ENCODE measurements at places on chromosomes 11 and 22.

DNA sequence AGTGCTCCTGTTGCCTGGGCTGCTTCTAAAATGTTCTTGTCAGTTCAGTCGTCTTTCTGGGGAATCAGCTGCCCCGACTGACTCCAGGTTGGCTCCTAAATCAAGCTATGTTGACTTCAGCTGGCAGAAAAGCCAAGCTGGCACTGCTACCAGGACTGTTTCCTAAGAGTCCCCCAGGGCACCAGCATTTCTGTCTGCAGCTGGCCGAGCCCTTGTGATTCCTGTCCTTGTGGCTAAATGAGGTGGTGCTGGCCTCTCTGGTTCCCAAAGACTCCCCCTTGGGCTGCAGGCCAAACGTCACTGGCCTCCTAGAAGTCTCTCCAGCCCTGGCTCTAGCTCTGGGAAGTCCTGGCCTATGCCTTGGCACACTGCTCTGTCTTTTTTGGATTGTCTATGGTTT is 31.1 kb downstream of the GRAMD1B start:
- DNase-seq = no peak

- DNase-seq = no peak
These were observed 89.5 kb downstream of the GGTLC2 start for GRCh38 chr22:22733881-22734373.

DNA sequence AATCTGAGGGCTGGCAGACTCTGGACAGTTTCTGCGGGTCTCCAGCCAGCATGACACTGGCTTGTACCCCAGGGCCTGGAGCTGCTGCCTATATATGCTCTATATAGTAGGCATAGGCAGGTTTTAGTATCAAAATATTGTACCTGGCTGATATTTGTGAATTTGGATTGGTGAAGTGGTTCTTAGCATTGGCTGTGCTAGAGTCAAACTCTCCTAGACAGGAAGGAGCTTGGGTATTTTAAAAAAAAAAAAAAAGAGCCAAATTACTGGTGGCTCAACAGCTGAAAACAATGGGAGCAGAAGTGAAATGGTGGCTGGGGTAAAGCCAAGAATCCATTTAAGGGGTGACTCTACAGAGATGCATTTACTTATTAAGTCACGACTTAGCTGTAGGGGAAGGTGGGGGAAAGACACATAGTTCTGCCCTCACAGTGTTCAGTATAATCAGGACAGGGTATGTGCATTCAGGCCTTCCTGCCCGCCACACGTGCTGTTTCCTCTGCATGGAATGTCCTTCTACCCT is 11.0 kb upstream of the MTFP1 start:
- DNase-seq = no peak

- DNase-seq = no peak
These were observed 3.2 kb downstream of the P2RX3 start for GRCh38 chr11:57341250-57341808.

DNA sequence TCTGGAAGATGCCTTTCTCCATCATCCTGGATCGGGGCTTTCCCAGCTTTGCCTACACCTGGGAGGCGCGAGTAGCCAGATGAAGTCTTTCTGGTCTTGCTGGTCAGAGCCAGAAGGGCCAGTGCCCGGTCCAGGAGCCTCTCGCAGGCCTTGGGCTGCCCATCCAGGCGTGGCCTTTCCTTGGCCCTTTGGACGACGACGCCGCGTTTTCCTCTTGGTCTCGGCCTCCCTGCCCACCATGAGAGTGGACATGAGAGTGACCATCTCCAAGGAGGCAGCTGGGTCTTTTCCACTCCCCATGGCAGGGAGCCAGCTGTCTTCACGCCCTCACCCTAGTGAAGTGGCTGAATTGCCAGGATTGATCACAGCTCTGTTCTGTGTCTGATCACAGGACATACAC is 3.5 kb downstream of the PTDSS2 start:
- no peak for DNase-seq

GRCh38 chr11:97163631-97164191 is 773.9 kb downstream of the JRKL start:
- DNase-seq = no peak

DNA sequence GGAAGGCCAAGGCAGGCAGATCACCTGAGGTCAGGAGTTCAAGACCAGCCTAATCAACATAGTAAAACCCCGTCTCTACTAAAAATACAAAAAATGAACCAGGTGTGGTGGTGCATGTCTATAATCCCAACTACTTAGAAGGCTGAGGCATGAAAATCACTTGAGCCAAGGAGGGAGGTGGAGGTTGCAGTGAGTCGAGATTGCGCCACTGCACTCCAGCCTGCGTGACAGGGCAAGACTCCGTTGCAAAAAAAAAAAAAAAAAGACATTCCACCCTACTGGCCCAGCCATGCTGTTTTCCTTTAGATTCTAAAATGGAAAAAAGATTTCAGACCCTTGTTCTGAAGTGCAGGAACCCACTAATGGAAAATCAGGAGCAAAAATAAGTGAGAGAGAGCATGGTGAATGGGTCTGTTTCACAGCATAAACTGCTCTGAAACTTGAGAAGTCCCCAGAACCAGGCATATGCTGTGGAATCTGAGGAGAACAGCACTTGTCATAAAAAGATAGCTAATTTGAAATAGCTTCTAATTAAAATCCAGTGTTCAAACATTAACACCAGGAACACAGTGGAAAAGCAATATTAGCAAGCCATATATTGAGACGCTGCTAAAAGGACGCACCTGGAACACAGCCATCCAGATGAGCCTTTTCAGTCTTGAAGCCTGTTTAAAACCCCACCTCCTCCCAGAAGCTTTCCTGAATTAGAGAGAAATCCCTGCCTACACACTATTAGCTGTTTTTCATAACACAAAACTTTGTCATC is 66.3 kb upstream of the CHRM4 start:
- no peak for DNase-seq

DNA sequence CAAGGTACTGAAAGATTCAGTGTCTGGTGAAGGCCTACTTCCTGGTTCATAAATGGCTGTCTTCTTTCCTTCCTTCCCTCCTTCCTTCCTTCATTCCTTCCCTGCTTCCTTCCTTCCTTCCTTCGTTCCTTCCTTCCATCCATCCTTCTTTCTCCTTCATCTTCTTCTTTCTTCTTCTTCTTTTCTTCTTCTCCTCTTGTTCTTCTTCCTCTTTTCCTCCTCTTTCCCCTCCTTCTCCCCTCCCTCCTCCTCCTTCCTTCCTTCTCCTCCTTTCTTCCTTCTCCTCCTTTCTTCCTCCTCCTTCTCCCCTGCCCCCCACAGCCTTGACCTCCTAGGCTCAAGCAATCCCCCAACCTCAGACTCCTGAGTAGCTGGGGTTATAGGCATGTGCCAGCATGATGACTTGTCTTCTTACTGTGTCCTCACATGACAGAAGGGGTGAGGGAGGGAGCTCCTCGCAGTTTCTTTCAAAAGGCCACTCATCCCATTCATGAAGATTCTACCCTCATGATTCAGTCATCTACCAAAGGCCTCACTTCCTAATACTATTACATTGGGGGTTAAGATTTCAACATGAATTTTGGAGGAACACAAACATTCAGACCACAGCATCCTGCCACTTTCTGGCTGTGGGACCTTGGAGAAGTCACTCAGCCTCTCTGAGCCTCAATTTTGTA is 22.6 kb upstream of the CCDC134 start:
- DNase-seq = no peak

DNA sequence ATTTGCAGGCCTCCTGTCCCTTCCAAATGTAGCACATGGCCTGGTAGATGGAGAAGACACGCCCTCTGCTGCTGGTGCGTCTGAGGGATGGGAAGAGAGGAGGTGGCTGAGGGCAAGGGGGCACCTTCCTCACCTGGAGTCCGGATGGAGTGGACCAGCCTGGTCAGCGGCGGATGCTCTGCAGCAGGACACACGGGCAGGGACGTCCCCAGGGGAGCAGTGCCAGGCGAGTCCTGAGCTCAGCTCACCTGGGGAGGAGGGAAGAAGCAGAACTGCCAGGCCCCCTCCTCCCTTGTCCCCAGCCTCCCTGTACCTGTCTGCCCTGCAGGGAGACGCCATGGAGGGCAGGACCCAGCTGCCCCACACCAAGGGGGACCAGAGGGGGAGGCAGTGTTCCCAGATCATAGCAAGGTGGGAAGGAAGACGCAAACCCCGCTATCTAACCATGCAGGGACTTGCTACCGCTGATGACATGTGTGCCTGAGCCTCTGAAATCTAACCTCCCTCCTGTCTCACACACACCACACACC is 1495.9 kb downstream of the BRD1 start:
- no peak for DNase-seq

GRCh38 chr11:3929232-3929631 is 73.8 kb downstream of the STIM1 start:
- no peak for DNase-seq

All from stimulated activated CD8-positive, alpha-beta memory T cell treated with anti-CD3 and anti-CD28 coated beads, Interleukin-4, amount 100 ng/mL, for 48 hours (primary cell).